Breast epithelium (tissue), 4 donors: ENCODE measurements at places on chromosomes 6 and 20. TPM values are rescaled to one million over a fixed set of nuclear protein-coding genes. Genes with fewer than 3 reads are reported as not detected.

The CPNE1 gene
- total RNA-seq: 135 TPM

DNA sequence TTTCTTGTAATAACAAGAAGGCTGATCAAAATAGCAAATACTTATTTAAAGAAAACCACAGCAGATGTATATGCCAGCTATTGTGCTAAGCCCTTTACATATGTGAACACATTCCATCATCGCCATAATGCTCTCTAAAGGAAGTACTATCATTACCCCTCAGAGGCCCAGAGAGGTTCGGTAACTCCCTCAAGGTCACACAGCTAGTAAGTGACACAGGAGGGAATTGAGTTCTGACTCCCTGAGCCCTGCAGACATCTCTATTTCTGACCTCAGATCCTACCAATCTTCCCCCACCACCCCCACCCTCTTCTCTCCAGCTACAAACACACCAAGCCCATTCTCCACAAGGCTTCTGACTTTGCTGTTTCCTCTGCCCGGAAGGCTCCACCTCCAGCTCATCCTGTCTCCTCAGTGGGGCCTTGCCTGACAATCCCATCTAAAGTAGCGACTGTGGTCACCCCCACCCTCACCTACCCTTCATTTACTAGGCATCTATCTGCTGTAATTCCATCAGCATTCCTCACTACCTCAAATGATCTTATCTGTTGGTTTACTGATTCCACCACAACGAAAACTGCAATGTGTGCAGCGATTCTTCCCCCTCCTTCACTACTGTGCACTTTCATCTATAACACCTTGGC lies 234.5 kb downstream of the LRFN2 start:
- H3K4me3 ChIP-seq: no peak overlapping the region
- DNase-seq: no peak
- H3K27me3 ChIP-seq: no peaks in the 10 kb centered on the region
- no peak overlapping the region for H3K27ac ChIP-seq
- no peaks in the 10 kb centered on the region for H3K36me3 ChIP-seq

- no peak overlapping the region for H3K4me3 ChIP-seq
- DNase-seq: no peak
- H3K36me3 ChIP-seq: no peaks in the 10 kb centered on the region
These were observed 222.2 kb downstream of the BCKDHB start for GRCh38 chr6:80328652-80329051.

DNA sequence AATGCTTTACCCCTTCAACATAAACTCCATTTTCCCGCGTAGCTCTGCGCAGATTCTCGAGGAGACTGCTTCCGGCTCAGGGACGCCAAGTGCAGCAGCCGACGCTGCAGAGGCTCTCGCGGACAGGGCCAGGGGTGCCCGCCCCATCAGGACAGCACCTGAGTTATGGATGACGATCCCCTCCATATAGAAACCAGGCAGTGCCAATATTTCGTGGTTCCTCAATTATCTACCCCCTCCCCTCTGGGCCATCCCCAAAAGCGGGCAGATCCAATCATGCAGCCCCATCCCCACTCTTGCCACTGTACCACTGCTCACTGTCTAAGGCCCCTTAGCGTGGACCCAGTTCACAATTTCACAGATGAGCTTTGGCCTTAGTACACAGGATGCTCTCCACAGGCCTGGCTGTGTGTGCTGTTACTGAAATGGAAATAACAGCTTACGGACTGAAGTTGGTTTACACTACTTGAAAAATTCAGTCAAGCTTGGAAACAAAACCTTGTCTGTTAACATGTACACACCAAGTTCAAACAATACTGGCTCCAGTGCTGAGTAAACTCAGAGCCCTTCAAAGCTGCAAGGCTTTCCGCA lies 74.5 kb downstream of the DACT2 start:
- no peak overlapping the region for H3K27ac ChIP-seq
- no peaks in the 10 kb centered on the region for H3K36me3 ChIP-seq
- H3K4me1 ChIP-seq: no peaks in the 10 kb centered on the region
- H3K4me3 ChIP-seq: no peak overlapping the region
- no peak for DNase-seq
